ENCODE measurements at places on chromosomes 7 and 10.

GRCh38 chr10:99604862-99605261 is 15.4 kb downstream of the SLC25A28 start:
- DNase-seq = no peak

- DNase-seq = no peak
Measured at GRCh38 chr7:116211913-116212596, 1.7 kb downstream of the TES start.

- no peak for DNase-seq
Measured at GRCh38 chr7:80833289-80834268, 85.3 kb downstream of the SEMA3C start.

GRCh38 chr7:71521506-71521905 is 389.6 kb downstream of the GALNT17 start:
- no peak for DNase-seq

- no peak for DNase-seq
Measured at GRCh38 chr10:118971876-118972275, 57.6 kb upstream of the NANOS1 start.

DNA sequence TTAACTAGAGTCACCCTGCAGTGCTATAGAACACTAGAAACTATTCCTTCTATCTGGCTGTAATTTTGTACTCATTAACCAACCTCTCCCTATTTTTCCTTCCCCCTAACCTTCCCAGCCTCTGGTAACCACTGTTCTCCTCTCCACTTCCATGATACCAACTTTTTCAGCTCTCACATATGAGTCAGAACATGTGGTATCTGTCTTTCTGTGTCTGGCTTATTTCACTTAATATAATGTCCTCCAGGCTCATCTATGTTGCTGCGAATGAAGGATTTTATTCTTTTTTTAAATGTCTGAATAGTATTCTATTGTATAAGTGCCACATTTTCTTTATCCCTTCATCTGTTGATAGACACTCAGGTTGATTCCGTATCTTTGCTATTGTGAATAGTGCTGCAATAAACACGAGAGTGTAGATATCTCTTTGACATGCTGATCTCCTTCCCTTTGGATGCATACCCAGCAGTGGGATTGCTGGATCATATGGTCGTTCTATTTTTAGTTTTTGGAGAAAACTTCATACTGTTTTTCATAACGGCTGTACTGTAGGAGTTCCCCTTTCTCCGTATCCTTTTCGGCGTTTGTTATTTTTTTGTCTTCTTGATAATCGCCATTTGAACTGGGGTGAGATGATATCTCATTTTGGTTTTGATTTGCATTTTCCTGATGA is 101.4 kb downstream of the FAM107B start:
- DNase-seq = no peak

DNA sequence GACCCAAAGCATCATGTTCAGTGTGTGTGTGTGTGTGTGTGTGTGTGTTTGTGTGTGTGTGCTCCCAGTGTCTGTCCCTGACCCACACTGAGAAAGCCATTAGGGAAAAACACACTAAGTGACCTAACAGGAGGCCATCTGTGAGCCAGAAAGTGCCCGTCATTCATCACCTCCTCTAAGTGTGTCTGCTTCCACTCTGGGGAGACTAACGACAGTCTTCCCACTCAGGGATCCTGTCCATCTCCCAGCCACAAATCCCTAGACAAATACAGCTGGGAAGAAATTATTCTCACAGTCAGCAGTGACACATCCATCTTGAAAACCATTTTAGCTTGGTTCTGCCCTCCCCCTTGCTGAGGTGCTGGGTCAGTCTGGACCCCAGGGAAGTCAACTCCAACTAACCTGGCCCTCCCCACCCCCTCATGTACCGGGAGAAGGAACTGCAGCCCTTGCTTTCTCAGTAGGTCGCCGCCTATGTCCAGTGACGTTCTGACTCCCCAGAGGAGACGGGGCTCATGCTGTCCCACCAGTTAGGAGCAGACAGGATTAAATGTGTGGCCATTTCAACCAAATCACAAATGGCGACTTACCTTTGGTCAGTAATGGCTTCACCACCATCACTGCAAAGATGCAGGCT is 296.5 kb upstream of the ZNF32 start:
- DNase-seq = no peak

- no peak for DNase-seq
Measured at GRCh38 chr10:11015446-11015934, 2.2 kb upstream of the CELF2 start.

- DNase-seq = no peak
Measured at GRCh38 chr10:9965341-9965740, 1052.3 kb upstream of the CELF2 start.

- no peak for DNase-seq
Measured at GRCh38 chr7:102220960-102221800, 65.5 kb upstream of the SH2B2 start.

DNA sequence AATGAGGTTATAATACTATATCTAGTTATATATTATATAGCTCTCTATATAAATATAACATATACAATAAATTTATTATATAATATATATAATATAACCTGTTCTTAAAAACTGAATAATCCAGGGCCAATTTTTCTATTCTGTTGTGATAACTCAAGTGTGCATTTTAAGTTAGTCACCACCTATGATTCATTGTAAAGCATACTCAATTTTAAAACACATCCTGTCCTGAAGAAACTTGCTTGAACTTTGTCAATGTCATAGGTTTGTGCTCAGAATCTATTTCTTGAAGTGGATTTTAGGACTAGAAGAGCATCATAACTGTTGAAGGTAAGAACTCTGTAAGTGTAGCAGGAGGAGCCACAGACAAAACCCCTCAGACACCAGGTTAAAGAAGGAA is 1209.8 kb downstream of the REEP3 start:
- no peak for DNase-seq

DNA sequence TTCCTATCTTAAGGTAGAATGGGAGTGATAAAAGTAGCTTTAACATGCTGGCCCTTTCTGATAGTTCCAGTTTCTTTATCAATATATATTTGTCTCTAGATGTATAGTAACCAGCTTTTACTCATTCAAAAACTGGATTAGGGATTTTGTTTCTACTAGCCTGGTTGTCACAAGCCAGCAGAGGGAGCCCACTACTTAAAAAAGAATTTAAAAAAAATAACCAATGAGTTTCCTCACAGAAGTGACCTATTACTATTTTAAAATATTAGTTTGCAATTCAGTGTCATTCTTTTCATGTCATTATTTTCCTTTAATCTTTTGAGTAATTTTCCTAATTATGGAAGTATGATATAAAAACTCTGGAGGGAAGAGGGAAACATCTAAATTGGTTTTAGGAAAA is 142.1 kb downstream of the PHTF2 start:
- no peak for DNase-seq

- DNase-seq = no peak
Measured at GRCh38 chr10:106931159-106931852, 233.2 kb downstream of the SORCS1 start.

DNA sequence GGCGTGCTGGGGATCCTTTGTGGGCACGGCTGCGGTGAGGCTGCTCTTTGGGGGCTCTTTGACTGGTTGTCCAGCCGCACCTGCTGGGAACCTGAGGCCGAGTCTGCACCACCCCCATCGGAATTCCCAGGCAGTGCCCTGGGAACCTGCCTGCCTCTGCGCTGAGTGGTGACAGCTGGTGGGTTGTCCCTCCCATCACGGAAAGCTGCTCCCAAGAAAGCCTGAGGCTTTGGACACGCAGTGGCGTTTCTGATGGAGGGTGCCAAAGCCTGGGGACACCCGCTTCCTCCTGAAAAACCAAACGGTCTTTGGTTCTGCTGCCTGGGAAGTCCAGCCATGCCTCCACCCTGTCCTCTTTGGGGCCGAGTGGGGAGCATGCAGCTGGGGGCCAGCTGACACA is 21.4 kb upstream of the SHH start:
- DNase-seq = no peak

DNA sequence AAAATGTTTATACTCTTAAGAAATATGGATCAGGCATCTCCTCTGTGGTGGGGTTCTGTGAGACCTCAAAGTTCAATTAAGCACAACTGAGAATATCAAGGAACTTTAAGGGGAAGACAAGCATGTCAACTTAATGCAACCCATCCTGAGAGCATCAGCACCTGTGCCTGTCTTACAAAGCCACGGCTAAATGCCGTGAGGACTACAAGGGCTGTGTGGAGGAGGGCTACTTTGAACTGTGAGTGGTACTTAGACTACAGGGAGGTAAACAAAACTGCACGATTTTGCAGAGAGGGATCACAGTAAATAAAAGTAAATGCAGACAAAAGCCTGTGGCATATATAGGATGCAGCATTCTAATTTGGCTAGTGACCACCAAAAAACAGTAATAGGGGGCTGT is 139.1 kb downstream of the ATE1 start:
- no peak for DNase-seq

DNA sequence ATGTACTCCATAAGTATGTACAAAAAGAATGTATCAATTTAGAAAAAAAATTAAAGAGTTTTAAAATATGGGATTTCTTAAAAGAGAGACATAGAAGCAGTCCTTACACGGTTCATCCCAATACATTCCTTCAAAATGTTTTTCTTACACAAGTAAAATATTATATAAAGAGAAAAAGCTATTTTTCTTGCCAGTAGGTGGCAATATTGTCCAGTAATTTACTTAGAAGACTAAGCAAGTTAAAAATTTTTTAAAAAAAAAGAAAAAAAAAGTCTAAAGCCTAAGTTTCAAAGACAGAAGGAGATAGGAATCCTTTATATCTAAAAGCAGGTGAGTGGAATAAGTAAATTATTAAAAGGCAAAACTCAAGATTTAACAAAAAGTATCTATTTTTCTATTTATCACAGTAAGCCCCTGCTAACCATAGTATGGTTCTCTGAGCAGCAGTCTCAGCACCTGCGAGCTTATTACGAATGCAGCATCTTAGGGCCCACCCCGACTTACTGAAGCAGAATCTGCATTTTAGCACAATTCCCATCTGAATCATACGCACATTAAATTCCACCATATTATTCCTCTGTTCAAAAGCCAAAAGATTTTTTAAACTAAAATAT is 240.6 kb downstream of the DGKI start:
- DNase-seq = no peak

DNA sequence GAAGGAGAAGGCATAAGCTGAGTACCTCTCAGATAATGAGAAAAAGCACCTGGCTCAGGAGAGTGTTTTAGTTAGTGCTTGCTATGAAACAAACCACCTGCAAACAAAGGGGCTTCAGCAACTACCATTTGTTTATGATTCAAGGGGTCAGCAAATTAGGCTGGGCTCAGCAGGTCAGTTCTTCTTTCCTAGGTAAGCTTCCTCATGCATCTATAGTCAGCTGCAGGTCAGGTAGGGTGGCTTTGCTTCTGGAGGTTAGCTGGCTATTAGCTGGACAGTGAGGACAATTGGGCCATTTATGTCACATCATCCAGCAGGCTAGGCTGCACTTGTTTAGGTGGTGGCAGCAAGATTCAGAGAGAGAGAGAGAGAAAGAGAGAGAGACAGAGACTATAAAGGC is 185.5 kb downstream of the EMX2 start:
- DNase-seq = no peak

DNA sequence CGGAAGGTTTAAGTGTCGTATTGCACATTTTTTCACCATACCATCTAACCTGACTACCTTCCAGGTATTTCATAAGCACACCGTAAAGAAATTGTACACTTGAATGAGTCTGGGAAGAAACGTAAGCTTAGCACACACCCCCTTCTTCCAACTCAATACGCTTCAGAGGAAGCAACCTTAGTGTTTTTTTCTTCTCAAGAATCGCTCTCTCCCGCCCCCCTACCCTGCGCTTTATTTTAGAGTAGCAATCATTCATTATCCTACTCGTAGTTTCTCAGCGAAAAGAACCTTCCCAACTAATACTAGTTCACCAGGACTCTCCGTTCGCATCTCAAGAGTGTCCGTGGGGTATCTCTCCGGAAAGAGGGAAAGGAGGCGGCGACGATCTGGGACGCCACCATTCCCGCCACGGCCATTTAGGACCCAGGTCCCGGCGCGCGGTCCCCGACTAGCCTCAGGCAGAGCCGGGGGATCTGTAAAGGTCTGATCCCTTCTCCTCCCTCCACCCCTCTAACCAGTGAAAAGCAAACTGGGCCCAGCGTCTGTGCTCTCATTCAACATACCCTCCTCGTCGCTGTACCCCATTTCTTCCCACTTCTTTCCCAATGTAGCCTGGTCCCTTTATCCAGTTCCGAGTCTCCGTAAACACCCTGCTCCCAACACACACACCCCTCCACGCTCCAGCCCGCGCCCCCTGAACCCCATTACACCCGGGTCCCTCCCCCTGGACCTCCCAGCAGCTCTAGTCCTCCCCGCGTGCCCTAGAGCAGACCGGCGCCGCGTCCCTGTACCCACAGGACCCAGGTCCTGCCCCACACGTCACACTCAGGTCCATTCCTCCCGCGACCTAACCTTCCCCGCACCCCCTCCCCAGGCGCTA is 16.0 kb downstream of the MYOZ1 start:
- DNase-seq = no peak

- no peak for DNase-seq
Measured at GRCh38 chr7:121608785-121609184, 212.7 kb upstream of the FAM3C start.

DNA sequence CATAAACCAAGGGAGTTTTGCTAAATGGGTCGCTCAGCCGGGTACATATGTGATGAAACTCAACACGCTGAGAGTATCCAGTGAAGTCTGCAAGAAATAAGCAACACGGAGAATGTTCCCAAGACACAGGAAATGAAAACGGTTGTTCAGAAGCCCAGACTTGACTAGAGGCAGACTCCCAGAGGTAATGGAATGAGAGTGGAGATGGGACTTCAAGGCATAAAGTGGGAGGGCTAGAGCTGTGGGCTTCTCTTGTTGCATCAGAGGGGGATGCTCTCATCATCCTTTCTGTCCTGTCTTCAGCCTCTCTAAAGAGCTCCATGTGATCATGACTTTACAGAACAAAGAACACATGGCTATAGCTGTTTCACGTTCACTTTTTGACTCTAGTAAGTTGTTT is 88.3 kb downstream of the BAMBI start:
- no peak for DNase-seq

- DNase-seq = no peak
Measured at GRCh38 chr10:128863823-128864405, 603.1 kb upstream of the MGMT start.

DNA sequence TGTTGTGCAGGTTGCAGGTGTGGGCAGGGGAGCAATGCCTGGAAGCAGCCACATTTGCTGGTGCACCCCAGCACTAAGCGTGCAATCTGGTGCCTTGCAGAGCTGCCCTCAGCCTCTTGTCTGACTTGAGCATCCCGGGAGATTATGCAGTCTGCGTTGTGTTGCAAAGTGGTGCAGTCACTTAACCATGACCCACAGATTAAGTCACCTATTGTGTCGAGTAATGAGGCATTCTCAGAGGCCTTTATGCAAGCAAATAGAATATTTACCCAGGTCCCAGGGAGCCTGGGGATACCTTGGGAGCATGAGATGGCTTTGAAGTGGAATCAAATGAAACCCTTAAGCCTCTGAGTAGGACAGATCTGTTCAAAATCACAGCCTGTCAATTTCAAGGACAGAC is 529.0 kb downstream of the TYW1 start:
- no peak for DNase-seq

- DNase-seq = no peak
Measured at GRCh38 chr10:31749981-31750840, 178.4 kb downstream of the ARHGAP12 start.

All from CD8-positive, alpha-beta memory T cell (primary cell).